ENCODE measurements at places on chromosomes 12 and 14. TPM values are rescaled to one million over a fixed set of nuclear protein-coding genes. Genes with fewer than 3 reads are reported as not detected.
A peak's percentile ranks its signal among the peaks of the same experiment; 100 is the strongest.

- peak; percentile 84 for DNase-seq
Observed at GRCh38 chr12:56157201-56158028, 744 bp upstream of the MYL6 start.

GRCh38 chr14:69240527-69241173, 19.3 kb upstream of the GALNT16 start:
- DNase-seq = no peak

DNA sequence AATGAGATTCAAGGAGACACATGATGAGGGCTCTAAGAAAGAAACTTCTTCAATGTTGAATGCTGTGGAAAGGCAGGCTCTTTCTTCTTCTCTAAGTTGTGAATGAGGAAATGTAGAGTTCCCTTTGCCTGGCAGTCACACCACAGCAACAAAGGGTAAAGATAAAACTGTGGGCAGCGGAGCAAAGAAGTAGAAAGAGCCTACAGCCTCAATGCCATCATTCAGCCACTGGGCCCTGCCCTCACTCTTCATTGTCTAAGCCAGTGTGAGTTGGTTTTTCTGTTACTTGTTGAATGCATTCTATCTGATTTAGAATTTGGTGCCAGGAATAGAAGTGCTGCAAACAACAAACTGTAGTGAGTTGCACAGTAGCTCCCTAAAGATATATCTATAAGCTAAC, 12.2 kb downstream of the SDR9C7 start:
- DNase-seq = no peak

DNA sequence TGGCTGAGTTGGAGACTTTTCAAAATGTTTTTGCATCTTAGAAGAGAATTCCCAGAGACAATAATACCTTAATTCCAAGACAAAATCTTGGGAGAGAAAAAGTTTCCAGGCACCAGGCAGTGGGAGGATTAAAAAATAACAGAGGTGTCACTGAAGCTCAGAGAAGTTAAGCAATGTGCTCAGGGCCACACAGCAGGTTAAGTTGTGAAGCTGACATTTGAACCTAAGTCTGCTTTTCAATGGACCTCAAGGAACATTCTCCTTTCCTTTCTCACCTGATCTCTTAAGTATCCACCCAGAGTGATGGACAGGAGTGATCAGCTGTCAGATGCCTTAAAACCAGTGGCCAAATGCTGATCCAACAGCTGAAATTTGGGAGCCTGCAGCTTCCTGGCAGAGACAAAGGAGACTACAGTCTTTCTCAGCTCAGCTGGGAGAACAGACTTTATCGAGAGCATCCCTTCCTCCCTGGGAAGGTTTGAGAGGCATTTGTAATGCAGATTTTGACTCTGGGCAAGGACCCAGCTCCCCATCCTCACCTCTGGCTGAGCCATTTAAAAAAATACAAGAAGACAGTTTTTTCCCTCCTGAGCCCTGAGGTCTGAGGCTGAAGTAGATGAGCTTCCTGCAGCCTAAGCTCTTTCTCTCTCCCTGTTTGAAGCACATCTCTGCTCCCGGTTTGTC, 174.9 kb upstream of the RPH3A start:
- DNase-seq = no peak

GRCh38 chr14:22333422-22334274, 255.4 kb downstream of the DAD1 start:
- DNase-seq = no peak

DNA sequence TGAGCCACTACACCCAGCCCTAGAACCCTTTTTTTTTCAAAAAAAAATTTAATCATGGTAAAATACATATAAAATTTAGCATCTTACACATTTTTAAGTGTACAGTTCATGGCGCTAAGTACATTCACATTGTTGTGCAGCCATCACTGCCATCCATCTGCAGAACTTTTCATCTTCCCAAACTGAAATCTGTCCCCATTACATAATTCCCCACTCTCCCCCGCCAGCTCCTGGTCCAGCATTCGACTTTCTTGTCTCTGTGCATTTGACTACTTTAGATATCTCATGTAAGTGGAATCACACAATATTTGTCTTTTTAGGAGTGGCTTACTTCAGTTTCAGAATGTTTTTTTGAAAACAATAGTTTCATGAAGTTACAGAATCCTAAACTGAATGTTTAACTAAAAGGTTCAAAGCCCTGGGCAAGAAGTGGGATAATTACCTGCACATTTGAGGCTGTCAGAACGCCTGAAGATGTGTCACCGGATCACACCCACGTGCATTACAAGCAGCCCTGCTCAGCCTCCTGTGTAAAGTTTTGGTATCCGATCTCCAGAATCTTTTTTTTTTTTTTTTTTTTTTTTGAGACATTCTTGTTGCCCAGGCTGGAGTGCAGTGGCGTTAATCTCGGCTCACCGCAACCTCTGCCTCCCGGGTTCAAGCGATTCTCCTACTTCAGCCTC, 12.7 kb downstream of the EML1 start:
- DNase-seq = no peak

DNA sequence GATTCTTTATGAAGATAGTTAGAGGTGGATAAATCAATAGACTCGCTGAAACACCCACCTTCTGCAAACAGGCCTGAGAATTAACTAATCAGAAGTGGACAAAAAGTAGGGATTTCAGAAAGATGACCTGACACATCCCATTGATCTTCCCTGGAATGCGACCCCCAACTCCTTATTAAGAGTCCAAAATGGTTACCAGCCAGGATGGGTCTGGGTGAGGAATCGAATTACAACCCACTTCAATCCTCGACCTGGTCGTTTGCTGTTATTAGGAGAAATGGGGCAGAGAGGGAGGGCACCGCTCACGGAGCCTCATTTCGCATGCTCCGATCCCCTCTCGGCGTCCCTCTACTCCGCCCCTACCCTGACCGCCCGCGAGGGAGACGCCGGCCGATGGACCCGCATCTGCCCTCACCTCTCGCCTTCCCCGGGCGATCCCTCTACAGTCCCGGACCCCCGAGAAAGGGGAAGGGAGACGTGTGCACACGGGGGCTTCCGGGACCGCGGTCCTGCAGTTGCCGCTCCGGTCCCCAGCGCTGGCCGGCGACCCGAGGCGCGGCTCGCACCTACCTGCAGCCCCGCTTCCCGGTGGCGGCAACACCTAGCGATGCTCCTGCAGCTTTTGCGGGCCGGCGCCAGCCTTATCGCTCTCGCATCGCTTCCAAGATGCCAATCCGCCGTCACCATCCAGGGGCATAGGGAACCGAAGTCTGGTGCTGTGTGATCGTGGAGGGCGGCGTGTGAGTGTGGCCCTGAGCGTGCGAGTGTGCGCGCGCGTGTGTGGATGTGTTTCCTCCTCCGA, 69.3 kb upstream of the USP15 start:
- no peak for DNase-seq

DNA sequence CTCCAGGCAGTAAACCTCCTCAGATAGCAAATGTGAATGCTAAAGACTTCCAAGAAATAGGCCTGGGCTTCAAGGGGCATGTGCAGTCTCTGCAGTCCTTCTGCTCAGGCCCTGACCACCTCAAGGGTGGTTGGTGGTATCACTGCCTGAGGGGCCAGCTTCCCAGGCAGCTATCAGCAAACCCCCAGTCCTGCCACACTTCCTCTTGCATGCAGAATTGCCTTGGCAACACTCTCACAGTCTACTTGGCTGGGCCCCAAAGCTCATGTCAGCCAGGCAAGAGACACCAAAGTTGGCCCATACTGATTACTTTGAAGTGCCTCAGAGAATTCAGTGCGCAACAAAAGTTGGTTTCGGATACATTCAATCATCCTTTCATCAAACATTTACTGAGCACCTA, 3.5 kb upstream of the ASB8 start:
- no peak for DNase-seq

DNA sequence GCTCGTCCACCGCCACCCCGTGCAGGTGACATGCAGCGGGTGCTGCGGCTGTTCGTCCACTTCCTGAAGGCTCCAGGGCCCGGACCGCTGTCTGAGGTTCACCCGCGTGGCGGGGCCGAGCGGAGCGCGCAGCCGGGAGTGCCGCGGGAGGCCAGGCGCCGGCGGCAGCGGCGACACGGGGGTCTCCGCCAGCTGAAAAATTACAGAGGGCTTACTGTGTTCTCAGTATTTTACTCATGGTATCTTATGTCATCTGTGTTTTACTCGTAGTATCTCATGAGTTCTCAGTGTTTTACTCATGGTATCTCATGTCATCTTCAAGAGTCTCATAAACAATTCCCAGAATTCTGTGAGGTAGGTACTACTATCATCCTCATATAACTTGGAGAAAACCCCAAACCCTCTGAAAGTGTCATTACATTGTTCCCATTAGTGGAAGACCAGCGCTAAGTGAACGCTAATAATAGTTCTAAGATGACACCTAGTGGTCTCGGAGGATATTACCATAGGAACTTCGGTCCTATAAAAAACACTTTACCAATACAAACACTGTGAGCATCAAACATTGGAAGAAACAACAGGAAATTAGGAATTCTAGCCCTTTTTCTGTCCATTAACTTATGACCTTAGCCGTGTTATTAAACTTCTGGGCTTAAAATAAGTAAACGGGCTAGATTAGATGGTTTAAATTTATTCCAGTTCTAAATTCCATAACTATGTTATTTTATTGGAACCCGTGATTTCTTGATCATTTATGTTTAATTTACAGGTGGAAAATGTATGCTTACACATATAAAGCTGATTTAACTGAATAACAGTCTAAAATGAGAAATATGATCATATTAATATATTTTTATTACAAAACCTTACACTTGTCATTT, 32.4 kb downstream of the AK7 start:
- no peak for DNase-seq

DNA sequence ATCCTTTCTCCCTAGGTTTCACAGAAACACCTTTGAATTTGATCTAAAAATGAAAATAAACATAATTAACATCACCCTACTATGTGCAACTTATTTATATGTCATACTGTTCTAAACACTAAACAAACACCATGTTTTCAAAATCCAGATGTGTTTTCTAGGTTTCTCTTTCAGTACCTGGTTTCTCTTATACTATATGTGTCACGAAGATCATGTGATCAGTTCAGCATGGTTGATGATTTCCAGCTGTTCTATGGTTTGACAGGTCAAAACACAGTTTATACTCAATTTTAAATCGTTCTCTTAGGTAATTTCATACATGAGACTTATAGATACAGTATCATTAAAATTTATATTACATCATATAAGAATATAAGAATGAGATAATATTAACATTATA, 373.1 kb downstream of the SOX5 start:
- no peak for DNase-seq

- DNase-seq = no peak
Observed at GRCh38 chr14:96725232-96725631, 72.0 kb upstream of the VRK1 start.

DNA sequence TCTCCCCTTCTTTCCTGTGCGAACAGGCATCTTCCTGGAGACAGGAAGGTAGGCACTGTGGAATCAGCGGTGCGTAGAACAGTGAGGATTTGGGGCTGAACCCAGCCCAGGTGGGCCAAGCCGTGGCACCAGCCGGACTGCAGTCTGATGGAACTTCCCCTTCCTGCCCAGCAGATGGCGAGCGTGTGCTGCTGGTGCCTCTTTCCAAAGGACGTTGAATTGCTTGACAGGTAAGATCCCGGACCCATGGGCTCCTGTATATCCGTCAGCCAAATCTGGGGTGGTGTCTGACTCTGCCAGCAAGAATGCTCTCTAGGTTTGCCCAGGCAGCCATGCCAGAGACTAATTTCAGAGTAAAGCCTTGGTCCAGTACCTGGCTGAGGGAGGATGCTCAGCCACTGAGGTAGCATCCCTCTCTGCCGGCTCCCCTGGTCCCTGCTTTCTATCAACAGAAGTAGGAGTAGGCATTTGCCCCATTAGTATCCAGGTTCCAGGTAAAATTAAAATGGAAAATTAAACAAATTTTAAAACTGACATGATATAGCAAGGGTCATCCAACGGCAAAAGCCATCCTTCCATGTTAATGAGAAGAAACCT, 21.1 kb upstream of the KCNA5 start:
- no peak for DNase-seq

DNA sequence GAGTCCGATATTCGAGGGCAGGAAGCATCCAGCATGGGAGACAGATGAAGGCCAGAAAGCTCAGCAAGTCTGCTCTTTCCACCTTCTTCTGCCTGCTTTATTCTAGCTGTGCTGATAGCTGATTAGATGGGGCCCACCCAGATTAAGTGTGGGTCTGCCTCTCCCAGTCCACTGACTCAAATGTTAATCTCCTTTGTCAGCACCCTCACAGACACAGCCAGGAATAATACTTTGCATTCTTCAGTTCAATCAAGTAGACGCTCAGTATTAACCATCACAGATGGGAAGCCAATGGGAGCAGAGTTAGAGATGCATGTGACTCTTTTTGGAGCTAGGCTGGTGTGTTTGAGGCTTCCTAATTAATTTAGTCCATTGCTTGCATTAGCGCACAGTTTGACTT, 17.0 kb downstream of the C12orf75 start:
- DNase-seq = no peak

DNA sequence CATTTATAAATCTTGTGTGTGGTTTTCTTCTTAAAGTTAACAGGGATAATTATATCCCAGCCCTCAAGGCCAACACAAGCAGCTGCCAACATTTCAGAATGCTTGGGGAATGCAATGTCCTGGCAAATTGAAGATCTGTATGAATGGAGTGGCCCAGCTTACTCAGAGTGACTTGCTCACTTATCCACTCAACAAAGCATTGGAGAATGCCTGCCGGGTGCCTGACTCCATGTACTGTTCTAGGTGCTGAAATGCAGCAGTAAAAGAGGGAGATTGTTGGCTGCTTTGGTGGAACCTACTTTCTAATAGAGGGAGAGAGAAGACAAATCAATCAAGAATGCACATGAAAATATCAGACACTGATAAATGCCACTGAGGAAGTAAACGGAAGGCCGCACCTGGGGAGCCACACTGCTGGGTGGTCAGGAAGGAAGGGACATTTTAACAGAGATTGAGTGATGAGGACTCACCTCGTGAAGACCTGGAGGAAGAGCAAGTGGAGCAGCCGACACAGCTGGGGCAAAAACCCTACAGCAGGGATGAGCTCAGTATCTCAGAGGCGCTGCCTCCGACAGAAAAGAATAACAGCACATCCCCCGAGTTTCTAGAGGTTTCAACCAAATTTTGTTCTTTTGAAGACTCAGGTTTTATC, 61.2 kb upstream of the VASH1 start:
- peak; percentile 62 for DNase-seq

DNA sequence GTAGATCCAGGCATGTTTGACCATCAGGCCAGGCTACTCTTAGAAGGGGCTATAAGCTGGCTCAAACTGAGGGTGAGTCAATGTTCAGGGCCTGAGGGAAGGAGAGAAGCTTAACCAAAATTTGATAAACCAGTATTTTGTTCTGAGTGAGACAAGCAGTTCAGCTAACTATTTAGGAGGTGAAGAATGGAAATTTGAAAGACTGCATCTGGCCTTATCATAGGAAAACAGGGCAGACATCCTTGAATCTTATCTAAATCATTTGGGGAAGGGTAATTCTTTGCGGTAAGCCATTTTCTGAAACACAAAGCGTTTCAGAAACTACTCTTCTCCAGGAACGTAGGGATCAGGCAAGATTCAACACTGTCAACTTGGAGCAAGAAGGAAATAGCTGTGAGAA, 447.2 kb downstream of the SOX5 start:
- no peak for DNase-seq

GRCh38 chr12:59429766-59430165, 166.1 kb upstream of the SLC16A7 start:
- no peak for DNase-seq

Gene PTMS
- total RNA-seq = 67.8 TPM

Gene PRR4
- 1.6 TPM for total RNA-seq

Gene EMP1
- 208 TPM for total RNA-seq

Gene TMTC1
- total RNA-seq = 60.1 TPM

Gene INSM2
- not detected for total RNA-seq

Gene CLEC2B
- 3.9 TPM for total RNA-seq

Gene FAM234B
- total RNA-seq = 1.7 TPM

Gene AQP6
- 0.08 TPM for total RNA-seq

Gene CFAP73
- not detected for total RNA-seq

Gene NR2C1
- total RNA-seq = 34.6 TPM

Data from right atrium auricular region (tissue), 2 donors.